AG04449 (cell line): ENCODE measurements at places on chromosomes 12 and 14.

DNA sequence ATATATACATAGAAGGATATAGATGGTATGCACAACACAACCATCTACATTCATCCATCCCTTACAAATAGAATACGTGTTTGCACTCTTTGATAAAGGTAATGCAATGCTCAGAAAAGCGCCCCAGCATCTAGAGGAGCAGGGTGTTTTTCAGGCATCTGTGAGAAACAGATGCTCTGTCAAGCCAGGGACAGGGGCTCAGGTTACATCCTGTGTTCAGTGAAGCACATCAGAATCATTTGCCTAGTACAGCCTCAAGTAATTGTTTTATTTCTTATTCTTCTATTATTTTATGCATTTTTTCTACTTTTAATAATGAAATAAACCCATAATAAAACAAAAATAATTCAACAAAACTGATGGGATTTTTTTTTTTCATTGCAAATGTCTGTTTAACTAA is 50.5 kb upstream of the HIF1A start:
- DNase-seq, result no peak

DNA sequence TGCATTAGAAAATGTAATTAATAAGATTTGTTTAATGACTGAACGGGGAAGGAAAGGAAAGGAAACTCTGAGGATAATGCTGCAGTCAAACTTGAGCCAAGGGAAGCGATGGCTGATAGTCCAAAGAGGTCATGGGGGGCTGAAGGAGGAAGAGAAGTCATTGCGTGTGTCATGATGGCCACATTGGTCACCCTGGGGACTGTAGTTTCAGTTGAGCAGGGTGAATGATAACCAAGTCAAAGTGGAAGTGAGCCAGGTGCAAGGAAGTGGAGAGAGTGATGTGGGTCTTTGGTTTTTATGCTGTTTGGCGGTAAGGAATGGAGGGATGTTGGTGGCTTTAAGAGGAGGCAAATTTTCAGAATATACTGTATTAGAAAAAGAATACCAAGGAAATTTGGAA is 21.6 kb downstream of the C12orf75 start:
- DNase-seq, result no peak

GRCh38 chr12:129659961-129660622 is 243.7 kb downstream of the TMEM132D start:
- DNase-seq, result peak; percentile 37

- no peak for DNase-seq
These were observed 132.0 kb downstream of the PPM1H start for GRCh38 chr12:62802984-62803383.

DNA sequence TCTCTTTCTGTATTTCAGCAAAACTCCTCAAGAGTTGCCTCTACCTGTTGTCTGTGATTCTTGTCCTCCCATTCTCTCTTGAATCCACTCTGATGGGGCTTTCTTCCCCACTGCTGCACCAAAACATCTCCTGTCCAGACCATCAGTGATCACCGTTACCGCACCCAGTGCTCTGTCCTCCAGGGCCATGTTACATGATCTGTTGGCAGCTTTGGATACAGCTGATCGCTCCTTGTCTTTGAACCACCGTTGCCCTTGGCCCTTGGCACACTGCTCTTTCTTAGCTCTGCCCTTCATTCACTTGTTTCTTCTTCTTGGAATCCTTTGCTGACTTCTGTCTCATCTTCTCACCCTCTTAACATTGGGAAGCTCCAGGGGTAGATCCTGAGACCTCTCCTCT is 333.7 kb upstream of the FKBP4 start:
- DNase-seq, result no peak

DNA sequence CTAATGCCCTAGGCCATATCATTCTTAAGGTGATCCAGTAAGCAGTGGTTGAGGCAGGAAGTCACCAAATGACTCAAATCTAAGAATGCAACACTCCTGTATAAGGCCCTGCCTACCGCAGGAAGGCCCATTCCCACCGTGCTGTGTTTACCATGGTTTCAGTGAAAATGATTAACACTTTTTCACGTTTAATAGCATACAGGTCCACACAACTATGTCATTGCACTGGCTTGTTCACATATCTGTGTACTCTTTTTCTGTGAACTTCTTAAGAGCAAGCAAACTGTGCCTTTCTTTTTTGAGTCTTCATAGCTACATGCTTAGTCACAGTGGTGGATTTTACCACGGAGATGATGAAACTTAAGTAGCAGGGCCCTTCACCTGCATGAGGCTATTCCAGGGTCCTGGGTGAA is 214.9 kb downstream of the CNTN1 start:
- DNase-seq, result no peak
